ENCODE measurements at places on chromosomes 1 and 21.

DNA sequence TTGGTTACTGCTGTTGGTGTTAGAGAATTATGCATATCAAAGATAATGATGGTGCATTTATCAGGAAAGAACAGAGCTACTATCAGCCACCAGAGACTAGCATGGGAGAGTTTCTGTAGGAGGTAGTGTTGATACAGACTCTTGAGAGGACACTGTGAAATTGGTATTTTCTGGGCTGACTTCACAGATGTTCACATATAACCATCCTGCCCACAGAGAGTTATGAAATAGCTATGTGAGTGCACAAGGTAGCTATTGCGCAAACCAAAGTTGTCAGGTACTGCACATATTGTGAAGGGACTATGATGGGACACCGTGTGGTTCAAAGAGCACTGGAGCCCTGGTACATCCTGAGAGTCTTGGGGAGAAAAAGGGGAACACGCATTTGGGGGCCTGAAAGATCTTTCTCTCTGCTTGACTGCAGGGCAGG, 1.4 kb upstream of the TLCD4 start:
- DNase-seq = no peak

DNA sequence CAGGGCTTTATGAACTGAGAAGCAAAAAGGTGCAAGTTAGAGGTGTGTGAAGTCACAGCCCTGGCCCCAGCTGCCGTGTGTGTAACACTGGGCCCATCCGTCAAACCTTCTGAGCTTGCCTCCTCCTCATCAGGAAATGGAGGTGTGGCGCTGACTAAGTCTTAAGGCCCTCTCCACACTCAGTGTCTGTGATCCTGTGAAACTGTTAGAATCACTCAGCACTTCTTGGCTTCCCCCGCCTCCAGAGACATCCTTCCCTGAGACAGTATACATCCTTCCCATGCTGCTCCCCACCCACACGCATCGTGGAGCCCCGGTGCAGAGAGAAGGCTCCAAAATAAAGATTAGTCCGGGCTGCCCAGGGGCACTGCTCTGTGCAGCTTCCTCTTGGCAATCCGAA, 33.3 kb downstream of the LRP8 start:
- DNase-seq = no peak

GRCh38 chr1:32886004-32886827, at the start of gene HPCA:
HPCA (plus strand) TSS chr1:32886491; CDS start chr1:32888899, 2,408 bp downstream.
- DNase-seq = no peak

- DNase-seq = peak; percentile 22
Observed at GRCh38 chr1:44405031-44405797, at the start of gene RNF220. RNF220 (plus strand) TSS chr1:44405255.

DNA sequence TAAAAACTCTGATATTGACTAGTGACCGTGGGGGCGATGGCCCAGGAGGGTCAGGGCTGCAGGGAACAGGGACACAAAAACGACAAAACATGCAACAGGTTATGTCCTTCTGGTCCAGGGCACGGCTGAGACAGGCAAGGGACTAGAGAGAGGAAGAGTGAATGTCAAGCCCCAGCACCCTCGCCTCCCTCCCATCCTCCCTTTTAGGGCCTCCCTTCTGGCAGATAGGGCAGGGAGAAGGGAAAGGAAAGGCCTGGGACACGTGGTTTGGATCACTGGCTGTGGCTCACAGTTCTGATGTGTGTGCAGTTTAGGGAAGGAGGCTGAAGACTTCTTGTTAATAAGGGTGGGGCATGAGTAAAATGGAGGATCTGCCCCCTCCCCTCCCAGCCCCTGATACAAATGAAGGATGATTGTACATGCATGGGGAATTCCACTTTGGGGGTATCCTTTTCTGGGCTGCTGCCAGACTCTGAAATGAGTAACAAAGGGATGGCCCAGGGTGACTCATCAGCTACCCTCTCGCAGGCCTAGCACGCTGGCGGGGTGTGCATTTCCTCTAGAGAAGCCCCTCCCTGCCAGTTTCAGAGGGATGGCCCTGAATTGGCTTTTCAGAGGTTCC, 14.2 kb downstream of the CAPN2 start:
- no peak for DNase-seq

DNA sequence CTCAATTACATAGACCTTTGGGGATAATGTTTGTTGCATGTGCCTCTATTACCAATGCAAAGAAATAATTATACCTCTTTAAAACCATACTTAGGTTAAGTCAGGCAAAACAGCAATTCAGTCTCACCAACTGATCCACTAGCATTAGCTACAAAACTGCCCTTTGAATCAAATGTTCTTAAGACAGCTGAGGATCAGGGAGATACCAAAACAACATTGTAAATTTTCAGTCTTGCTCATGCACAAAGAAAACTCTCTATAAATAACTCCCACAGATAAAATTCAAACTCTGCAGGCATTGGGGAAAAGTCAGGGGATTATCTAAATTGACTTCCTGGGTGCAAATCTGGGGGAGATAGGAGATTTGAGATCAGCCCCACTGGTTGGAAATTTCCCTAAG, 100.9 kb upstream of the DPT start:
- no peak for DNase-seq

- DNase-seq = no peak
Observed at GRCh38 chr1:54987919-54988705, 7.7 kb downstream of the TMEM61 start.

GRCh38 chr1:32247983-32248889, 1.2 kb downstream of the FAM167B start:
- no peak for DNase-seq

DNA sequence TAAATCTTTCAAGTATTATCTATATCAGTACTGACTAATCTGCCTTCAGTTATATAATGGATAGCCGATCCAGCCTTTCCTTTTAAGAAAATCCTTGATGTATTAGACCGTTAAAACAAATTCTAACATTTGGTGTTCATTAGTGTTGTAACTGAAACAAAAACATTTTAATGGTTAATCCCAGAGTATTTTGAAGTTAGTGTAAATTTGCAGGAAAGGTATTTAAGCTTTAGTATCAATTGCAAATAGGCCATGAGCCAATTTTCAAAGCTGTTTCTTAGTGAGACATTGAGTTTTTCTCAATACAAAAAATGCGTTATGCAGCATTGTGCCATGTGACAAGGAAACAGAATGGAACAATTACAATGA, 29.6 kb downstream of the DISP1 start:
- no peak for DNase-seq

- DNase-seq = no peak
Observed at GRCh38 chr1:150695561-150695960, 1.4 kb downstream of the GOLPH3L start.

DNA sequence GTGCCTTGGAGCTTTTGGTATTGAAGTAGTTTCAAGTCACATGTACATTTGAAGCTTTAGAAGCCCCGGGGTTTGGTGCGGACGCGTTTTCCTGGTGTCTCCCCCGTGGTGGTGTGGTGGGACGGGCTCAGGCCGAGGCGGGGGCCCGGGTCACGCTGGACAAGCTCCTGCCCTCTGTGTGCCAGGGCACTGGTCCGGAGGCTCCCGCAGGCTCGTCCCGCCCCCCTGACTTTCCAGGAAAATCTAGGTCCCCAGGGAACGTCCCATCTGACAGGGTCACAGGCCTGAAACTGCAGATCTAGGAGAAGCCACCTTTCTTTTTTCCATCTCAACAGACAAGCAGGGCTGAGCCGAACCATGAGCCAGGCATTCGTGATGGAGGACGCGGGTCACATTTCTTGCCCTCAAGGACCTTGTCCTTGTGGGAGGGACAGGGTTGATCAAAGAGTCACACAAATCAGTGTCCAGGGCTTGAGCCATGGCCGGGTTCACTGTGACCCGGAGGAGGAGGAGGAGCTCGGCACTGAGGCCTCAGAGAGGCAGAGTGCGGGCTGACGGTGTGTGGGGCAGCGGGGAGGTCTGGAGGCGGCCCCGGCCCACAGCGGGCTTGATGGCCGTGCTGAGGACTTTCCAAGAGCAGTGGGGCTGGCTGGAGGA, 1.6 kb downstream of the DMRTB1 start:
- DNase-seq = no peak

DNA sequence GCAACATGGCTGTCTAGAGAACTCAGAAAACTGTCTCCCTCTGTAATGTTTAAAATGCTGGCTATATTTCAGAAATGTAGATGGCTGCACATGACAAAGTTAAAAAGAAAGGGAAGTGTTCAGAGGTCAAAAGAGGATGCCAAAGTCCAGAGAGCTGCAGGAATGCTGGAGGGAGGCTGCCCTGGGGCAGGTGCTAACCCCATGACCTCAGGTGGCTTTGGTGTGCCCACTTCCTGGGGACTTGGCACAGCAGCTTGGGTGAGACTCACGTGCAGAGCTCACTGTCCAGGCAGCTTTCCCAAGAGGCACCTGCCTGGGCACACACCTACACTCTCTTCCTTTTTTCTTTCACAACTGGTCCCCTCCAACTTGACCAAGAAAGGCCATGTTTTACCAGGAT, 256.4 kb downstream of the KCNJ6 start:
- no peak for DNase-seq

- DNase-seq = no peak
Observed at GRCh38 chr1:225842788-225843425, 33.0 kb downstream of the EPHX1 start.

DNA sequence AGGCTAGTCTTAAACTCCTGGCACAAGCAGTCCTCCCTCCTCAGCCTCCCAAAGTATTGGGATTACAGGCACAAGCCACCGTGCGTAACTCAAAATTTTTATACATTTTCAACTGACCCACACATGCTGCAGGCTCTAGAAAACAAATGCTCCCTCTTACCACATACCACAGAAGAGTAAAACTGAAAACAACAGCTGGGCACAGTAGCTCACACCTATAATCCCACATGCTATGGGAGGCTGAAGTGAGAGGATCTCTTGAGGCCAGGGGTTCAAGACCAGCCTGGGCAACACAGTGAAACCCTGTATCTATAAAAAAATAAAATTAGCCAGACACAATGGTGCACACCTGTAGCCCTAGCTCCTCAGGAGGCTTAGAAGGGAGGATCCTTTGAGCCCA, 56.7 kb downstream of the AKT3 start:
- no peak for DNase-seq

DNA sequence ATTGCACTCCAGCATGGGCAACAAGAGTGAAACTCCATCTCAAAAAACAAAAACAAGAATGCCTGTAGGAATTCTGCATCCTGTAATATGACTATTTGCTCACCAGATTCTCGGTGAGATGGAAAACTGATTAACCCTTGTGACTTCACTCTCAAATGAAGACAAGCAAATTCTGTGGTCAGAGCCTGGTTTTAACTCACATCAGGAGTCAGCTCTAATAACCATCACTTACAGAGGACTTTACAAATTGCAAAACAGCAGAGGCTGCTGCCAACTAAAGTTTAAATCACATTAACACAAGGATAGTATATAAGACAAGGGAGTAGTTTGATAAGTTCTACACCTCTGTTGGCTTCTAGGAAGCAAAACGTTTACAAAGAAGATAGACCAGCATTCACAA, 35.7 kb upstream of the FAM163A start:
- DNase-seq = no peak

DNA sequence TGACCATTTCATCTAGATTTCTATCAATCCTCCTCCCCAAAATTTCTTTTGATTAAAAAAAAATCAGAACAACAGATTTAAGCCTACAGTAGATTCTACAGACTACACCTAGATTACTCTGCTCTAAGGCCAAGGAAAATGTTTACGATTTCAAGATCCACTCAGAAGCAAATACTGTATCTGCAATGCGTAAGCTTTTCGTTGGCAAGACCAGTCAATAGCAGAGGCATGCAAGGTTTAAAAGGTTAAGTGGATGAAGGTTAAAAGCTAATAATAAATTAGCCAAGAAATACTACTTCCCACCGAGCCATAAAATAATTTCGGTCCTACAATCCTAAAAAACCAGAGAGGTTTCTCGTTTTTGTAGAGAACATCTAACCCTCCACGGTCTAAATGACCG, 1.3 kb downstream of the CLSTN1 start:
- DNase-seq = no peak

DNA sequence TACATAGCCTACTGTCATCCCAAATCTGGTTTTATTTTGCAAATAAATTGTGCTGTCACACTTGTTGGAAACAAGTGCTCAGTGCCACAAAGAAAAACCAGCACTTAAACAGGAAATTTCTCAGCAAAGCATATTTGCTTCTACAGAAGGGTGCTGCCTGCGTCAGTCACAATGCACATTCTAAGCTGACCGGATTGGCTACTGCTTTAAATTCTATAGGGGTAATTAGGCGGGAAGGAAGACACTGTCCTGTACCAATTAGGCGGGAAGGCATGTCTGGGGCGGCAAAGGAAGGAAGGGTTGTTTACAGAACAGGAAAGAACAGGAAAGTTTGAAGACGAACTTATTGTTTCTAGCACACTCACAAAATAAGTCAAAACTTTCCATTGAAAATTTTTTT, 2.8 kb downstream of the IFI16 start:
- DNase-seq = no peak
